ENCODE measurements at places on chromosomes 2 and 18.
A peak's percentile ranks its signal among the peaks of the same experiment; 100 is the strongest.

GRCh38 chr18:2112435-2113045 is 458.8 kb downstream of the METTL4 start:
- no peak for DNase-seq

DNA sequence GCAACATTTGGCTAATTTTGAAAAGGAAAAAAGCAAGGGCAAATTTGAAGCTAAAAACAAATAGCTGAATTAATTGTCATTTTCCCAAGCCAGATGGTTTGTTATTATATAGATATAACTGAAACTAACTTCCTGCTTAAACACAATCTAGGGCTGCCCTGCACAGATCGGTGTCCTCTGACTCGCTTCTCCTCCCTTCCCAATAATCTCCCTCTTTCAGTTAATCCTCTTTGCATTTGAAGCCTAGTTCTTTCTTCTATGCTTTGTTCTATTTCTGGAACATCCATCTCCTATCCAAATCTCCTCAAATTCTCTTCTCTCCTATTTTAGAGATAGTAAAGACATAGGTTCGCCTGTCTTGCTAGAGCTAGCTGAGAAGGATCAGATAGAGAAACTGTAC is 328.1 kb downstream of the SLC8A1 start:
- DNase-seq: no peak

DNA sequence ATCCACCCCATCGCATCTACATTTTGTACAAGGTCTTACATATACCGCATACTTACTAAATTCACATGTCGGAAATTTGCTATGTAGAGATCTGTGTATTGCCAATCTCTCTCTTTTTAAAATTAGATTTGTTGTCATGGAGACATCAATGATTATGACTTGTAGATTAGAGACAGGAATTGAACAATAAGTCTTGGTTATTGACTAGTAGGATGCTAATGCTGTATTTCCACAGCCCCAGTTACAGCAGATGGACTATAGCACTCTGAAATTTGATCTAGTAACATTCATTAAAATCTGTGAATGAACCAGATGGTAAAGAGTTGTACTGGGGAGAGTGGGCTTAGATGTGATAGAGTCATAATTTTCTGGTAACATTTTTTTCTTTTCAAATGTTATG is 805.7 kb downstream of the SLC4A3 start:
- no peak for DNase-seq

- peak; percentile 48 for DNase-seq
Measured at GRCh38 chr2:176001281-176001915, 669 bp downstream of the LNPK start.

DNA sequence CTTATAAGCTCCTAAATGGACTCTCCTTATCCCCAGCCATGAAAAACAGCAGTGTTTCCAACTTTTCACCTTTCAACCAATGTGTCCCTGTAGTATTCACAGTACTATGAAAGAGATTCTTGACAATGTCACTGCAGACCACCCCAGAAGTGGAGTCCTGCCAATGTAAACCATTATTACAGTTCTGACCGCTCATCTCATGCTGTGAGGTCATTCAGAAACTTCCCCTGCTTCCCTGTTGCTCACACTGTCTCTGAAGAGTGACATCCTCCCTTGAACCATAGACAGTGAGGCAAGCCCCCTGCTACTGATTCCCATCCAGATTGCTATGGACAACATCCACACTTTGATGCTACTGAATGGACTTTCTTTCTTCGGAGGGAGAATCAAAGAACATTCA is 1523.7 kb upstream of the ACVR2A start:
- DNase-seq: no peak

DNA sequence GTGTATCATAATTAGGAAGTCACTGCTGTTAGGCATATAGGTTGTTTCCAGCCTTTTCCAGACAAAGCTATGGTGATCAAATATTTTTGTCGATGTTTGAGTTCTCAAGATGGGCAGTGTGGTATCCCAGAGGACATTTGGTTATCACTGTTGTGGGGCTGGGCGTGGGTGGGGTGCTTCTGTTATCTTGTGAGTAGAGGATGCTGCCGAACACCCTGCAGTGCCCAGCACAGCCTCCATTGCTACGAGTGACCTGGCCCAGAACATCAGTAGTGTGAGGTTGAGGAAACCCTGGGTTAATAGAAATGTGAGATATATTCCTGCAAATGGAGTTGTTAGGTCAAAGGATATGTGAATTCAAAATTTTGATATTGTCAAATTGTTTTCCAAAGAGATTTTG is 33.2 kb downstream of the ZNF236 start:
- no peak for DNase-seq

- DNase-seq: no peak
Measured at GRCh38 chr2:133484106-133484505, 84.2 kb downstream of the NCKAP5 start.

GRCh38 chr2:74558284-74559230 is 4.0 kb downstream of the DOK1 start:
- DNase-seq: no peak

DNA sequence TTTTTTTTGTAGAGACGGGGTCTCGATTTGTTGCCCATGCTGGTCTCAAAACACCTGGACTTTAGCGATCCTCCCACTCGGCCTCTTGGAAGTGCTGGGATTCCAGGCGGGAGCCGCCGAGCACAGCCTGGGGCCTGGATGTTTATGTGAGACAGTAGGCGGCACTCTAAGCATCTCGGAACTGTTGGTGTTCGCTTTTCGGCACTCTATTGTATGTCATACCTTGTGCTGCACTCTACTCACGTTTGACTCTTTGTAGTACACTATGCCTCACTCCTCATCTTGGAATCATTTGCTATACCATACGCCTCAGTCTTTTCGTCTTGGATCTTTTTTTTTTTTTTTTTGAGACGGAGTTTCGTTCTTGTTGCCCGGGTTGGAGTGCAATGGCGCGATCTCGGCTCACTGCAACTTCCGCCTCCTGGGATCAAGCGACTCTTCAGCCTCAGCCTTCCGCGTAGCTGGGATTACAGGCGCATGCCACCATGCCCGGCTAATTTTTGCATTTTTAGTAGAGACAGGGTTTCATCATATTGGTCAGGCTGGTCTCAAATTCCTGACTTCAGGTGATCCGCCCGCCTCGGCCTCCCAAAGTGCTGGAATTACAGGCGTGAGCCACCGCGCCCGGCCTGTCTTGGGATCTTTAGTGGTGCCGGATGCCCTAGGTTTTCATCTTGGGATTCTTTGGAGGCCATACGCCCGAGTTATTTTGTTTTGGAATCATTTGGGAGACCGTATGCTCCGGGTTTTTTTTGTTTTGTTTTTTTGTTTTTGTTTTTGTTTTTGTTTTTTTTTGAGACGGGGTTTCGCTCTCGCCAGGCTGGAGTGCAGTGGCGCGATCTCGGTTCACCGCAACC is 24.2 kb upstream of the ZDBF2 start:
- DNase-seq: no peak

DNA sequence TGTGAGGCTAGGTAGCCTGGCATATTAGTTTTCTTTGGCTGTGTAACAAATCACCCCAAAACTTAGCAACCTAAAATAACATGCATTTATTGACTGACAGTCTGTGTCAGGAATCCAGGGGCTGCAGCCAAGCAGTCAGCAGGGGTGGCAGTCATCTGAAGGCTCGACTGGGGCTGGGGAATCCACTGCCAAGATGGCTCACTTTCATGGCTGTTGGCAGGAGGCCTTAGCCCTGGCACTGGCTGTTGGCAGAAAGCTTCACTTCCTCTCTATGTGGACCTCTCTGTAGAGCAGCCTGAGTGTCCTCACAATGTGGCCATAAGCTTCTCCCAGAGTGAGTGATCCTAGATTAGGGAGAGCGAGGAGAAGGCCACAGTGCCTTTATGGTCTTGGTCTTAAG is 78.0 kb downstream of the LTBP1 start:
- no peak for DNase-seq

GRCh38 chr2:235506291-235506996 is 12.6 kb downstream of the AGAP1 start:
- no peak for DNase-seq

- no peak for DNase-seq
Measured at GRCh38 chr2:608297-608696, 68.9 kb downstream of the TMEM18 start.

DNA sequence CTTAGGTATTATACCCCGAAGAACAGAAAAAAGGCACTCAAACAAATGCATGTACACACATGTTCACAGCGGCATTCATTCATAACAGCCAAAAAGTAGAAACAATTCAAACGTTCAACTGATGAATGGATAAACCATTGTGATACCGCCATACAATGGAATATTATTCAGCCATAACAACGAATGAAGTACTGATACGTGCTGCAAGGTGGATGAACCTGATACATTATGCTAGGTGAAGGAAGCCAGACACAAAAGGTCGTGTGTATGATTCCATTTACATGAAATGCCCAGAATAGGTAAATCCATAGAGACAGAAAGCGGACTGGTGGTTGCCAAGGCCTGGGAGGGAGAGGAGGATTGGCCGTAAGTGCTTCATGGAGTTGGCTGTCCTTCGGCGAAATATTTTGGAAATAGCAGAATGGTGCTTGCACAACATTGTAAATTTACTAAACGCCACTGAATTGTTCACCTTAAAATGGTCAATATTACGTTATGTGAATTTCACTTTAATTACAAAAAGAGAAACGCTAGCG is 750 bp upstream of the RMP24 start:
- no peak for DNase-seq

DNA sequence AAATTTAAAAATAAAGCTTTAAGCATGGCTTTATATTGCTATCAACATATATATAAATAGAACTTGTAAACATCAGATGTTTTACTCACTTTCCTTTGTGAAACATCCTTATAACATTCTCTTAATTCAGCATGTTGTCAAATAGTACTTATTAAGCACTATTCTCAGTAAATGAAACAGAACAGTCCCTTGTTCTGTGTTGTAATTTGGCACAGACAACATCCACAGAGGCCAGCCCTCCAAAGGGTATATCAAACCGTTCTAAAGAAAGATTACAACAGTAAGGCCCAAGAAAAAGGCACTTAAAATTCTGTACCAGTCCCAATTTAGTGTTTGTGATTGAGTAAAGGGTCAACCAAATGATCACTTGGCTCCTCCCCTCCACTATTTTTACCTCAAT is 46.0 kb downstream of the GAREM1 start:
- DNase-seq: no peak

DNA sequence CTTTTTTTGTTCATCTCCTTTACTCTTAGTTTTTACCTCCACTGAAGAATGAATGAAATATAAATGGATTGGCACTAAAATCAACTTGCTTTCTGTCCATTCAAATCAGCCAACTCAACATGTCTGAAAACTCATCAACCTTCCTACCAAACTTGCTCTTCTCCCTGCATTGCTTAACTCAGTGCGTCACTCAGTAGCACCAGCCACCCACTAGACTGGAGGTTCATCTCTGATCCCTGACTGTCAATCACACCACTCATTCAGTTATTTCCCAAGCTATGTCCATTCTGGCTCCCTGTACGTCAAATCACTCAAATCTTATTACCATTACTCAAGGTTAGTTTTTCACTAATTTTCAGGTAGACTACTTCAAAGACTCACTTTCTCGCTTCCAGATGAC is 75.2 kb upstream of the RBMS1 start:
- no peak for DNase-seq

- DNase-seq: no peak
Measured at GRCh38 chr2:1688161-1688560, 56.2 kb downstream of the PXDN start.

DNA sequence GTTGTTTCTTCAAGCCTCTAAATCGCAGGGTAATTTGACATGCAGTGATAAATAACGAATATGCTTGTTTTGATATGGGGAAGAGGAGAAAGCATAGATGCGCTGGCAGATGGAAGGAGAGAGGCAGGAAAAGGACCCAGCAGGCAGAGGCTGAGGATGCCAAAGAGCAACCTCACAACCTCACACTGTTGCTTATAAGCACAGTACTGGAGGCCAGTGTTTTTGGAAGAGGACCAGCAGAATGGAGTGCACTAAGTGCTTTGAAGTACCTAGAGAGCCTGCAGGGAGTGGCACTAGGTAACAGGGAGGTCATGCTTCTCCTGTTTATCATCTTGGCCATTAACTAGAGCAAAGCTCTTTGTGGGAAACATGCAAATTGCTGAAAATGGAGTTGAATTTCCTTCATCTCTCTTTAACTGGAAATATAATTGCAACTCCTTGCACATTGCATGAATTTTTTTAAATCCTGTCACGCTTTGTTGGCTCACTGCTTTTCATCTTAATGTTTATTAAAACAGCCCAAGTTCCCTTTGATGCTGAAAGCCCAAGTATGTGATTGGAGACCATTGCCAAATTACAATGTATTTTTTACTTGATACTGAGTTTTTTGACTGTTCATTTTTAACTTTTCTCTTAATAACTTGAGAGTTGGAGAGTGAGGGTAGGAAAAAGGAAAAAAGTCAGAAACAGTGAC is 236.4 kb downstream of the LRRTM1 start:
- no peak for DNase-seq

DNA sequence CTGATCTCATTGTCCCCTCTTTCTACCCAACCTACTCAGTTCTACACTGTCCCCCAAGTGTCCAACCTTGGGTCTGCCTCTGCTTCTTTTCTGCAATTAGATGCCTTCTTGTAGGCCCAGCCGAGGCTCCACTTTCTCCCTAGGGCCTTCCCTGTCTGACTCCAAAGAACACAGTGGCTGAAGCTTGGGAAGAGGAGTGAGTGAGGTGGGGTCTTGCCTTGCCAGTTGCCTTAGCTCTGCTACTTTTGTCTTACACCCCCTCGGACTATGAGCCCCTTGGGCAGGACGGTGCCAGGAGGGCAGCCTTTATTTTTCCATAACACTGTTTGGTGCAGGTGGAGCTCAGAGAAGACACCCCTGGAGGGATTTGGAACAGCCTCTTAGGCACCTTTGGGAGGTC is 345.1 kb downstream of the CYP26B1 start:
- DNase-seq: no peak

DNA sequence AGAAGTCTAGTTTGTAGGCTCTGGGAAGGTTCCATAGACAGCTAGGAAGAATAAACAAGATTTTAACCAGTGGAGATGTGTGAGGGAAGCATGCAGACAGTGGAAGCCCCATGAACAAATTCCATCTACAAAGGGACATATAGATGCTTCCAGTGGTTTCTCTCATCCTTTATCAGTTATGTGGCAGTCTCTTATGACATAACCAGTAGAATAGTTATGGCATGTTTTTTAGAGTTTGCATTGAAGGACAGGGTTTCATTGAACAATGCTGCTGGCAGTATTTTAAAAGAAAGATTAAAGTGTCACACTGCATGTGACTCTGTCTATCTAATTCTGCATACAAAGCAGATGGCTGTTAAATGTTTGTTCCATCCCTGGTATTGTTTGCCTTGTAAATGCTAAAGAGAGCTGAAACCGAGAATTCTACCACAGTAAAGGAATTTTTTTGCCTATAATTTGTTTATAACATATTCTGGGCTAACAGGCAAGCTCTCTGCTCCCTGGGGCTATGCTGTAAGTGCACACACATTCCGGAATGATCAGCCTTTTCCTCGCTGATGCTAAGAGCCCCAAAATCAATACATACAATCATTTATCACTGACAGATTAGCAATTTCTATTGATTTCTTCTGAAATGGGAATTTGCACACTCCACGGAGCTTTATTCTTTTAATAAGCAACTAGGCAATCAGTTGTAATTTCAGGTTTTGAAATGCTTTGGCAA is 76.8 kb upstream of the PELI1 start:
- DNase-seq: no peak

GRCh38 chr2:16700551-16701259 is 35.1 kb upstream of the CYRIA start:
- no peak for DNase-seq
